ENCODE measurements at places on chromosomes 1 and 21.

GRCh38 chr21:27796106-27796505 is 829.2 kb upstream of the ADAMTS5 start:
- H3K4me3 ChIP-seq: no peak overlapping the region
- no peaks in the 10 kb centered on the region for H3K36me3 ChIP-seq
- H3K27me3 ChIP-seq: no peaks in the 10 kb centered on the region
- H3K27ac ChIP-seq: no peak overlapping the region
- no peaks in the 10 kb centered on the region for H3K4me1 ChIP-seq

GRCh38 chr1:59704716-59705115 is 110.0 kb upstream of the HOOK1 start:
- no peak overlapping the region for H3K27ac ChIP-seq
- H3K4me3 ChIP-seq: no peak overlapping the region
- no peaks in the 10 kb centered on the region for H3K27me3 ChIP-seq
- H3K36me3 ChIP-seq: no peaks in the 10 kb centered on the region
- no peak for DNase-seq
- no peaks in the 10 kb centered on the region for H3K4me1 ChIP-seq

DNA sequence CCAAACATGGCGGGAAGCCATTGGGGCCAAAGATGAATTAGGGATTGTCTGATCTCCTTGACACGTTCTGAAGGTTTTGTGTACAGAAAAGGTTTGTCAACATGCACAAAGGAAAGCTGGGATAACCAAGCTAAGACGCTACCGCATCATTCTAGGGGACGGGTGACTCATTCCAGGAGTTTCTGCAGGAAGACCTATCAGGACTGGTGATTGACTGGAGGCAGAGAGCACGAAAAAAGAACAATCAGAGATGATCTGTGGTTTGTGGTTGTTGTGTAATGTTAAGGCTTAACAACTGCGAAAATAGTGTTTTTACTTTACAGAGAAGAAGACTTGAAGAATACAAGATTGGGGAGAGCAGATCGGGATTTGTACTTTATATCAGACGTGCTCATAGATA is 22.2 kb upstream of the ERG start:
- no peak overlapping the region for H3K4me3 ChIP-seq
- H3K27ac ChIP-seq: no peak overlapping the region
- no peak for DNase-seq

DNA sequence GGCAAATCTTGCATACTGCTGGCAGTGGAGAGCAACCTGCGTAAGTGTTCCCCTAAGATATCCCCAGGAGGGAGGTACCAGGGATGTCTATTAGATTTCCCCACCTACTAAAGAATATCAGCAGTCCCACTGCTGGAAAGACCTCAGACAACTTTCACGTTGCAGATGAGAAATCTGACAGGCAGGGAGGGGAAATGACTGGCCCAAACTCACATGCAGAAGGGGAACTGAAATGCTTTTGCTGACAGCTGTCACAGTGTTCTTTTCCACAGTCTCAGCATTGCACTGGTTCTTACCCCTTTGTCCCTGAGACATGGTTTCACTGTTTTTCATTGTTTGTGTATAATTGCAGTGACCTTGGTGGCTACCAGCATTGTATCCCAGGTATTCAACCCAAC is 84.8 kb upstream of the ATP1A1 start:
- DNase-seq: no peak
- no peaks in the 10 kb centered on the region for H3K4me1 ChIP-seq
- no peaks in the 10 kb centered on the region for H3K27me3 ChIP-seq
- H3K4me3 ChIP-seq: no peak overlapping the region
- no peaks in the 10 kb centered on the region for H3K36me3 ChIP-seq

- H3K27me3 ChIP-seq: no peaks in the 10 kb centered on the region
- no peak for DNase-seq
- H3K4me3 ChIP-seq: no peak overlapping the region
- H3K4me1 ChIP-seq: no peaks in the 10 kb centered on the region
Measured at GRCh38 chr21:19198801-19199200, 795.2 kb upstream of the TMPRSS15 start.

GRCh38 chr1:226029093-226029496 is 30.0 kb upstream of the SDE2 start:
- H3K4me3 ChIP-seq: no peak overlapping the region
- no peaks in the 10 kb centered on the region for H3K36me3 ChIP-seq
- no peaks in the 10 kb centered on the region for H3K4me1 ChIP-seq

Measured in activated T-cell treated with anti-CD3 and anti-CD28 coated beads, Interleukin-2, amount 50 U/mL, for 24 hours (primary cell).